ENCODE measurements at places on chromosomes 12 and 14. TPM values are rescaled to one million over a fixed set of nuclear protein-coding genes. Genes with fewer than 3 reads are reported as not detected.

GRCh38 chr14:22517117-22517720 is 71.8 kb downstream of the DAD1 start:
- H3K36me3 ChIP-seq, result no peaks in the 10 kb centered on the region
- H3K27me3 ChIP-seq, result no peaks in the 10 kb centered on the region
- peaks cover 69% of the 10 kb centered on the region for H3K4me1 ChIP-seq
- no peak for DNase-seq

DNA sequence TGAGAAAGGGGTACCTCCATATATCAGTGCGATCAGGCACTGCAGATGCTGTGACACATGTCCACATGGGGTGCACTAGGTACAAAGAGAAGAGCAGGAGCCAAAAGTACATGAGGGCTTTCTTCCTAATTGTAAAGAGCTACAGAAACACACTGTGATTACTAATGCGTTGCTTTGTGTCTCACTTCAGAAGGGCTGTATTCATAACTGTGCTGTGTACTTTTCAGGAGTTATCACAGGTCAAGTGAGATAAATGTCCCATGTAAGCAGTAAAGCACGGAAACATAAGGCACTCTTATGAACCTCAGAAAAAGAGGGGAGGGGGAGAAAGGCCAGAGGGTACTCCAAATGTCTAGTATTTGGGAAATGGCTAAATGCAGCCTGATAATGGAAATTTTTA is 10.6 kb downstream of the SPRING1 start:
- no peaks in the 10 kb centered on the region for H3K27me3 ChIP-seq
- H3K4me3 ChIP-seq, result no peak overlapping the region
- peaks cover 28% of the 10 kb centered on the region for H3K4me1 ChIP-seq
- DNase-seq, result no peak

DNA sequence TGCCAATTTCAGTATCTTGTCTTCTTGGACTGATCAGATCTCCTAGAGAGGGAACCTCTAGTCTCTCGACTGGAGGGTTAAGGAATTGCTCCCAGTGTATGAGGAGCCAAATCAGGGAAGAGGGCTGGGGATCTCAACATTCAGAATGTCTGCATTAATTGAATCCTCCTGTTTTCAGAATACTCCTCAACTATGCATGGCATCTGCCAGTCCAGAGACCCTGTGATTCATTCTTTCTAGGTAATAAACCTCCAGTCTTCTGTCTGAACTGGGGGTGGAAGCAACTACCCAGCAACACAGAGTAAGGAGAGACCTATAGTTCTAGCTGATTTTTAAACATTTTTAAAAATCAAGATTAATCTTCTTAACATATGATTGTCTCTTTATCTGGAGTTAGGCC is 92.7 kb downstream of the AKAP6 start:
- H3K27ac ChIP-seq, result no peak overlapping the region
- no peaks in the 10 kb centered on the region for H3K4me1 ChIP-seq
- H3K27me3 ChIP-seq, result no peaks in the 10 kb centered on the region
- H3K36me3 ChIP-seq, result no peaks in the 10 kb centered on the region

DNA sequence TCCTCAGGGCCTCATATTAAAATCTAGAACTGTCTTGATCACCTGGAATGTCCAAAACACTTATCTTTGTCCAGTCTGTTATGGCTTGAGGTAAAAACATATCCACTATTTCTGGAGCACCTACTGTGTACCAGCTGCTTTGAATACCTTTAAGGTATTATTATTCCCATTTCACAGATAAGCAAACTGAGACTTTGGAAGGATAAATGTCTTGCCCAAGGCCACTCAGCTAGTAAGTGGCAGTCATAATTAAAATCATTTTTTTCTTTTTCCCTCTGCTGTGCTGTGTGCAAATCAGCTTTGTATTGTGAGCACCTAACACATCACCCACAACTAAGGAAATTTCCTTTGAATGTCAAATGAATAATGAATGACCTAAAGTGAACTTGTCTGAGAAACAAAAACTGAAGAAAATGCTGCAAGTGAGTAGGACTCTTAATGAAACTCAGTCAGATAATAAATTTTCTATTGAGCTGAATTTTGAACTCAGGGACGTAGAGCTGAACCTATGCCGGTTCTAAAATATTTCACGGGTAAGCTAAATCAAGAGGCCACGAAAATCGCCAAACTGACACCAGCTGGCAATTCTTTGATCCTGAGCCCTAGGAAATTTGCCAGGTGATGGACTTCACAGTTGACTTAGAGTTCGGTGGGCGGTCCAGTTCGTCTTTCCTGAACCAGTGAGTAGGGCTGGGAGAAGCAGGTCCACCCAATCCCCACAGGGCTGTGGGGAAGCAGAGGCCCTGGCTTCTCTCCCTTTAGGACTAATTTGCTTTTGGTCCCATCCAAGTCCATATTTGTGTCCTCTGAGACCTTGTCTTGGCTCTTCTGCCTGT is 159.7 kb upstream of the PWP1 start:
- no peaks in the 10 kb centered on the region for H3K36me3 ChIP-seq
- no peak for DNase-seq
- H3K27ac ChIP-seq, result no peak overlapping the region
- H3K4me1 ChIP-seq, result no peaks in the 10 kb centered on the region
- no peaks in the 10 kb centered on the region for H3K27me3 ChIP-seq

DNA sequence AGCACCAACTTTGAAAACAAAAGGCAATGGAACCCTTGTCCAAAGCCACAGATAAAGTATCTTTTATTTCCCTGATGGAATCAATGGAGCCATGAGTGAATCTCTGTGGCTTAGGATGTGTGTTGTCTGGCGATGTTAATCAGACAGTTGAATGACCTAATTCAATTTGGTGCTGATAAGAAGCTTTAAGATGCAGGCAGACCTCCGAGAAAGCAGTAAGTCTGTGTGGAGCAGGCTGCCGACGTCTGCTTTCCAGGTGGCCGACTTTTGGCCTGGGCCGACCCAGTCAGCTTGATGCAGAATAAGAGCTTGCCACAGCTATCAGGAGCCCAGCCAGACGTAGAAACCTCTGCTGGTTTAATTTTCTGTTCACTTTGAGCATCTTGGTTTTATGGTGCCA is 21.1 kb upstream of the TMEM132C start:
- no peaks in the 10 kb centered on the region for H3K4me1 ChIP-seq
- no peak overlapping the region for H3K4me3 ChIP-seq
- H3K36me3 ChIP-seq, result no peaks in the 10 kb centered on the region
- no peak overlapping the region for H3K27ac ChIP-seq
- no peak for DNase-seq

GRCh38 chr12:38850461-38850860 is 54.9 kb downstream of the CPNE8 start:
- no peak overlapping the region for H3K4me3 ChIP-seq
- no peaks in the 10 kb centered on the region for H3K27me3 ChIP-seq
- H3K27ac ChIP-seq, result no peak overlapping the region
- DNase-seq, result no peak
- no peaks in the 10 kb centered on the region for H3K4me1 ChIP-seq
- no peaks in the 10 kb centered on the region for H3K36me3 ChIP-seq

DNA sequence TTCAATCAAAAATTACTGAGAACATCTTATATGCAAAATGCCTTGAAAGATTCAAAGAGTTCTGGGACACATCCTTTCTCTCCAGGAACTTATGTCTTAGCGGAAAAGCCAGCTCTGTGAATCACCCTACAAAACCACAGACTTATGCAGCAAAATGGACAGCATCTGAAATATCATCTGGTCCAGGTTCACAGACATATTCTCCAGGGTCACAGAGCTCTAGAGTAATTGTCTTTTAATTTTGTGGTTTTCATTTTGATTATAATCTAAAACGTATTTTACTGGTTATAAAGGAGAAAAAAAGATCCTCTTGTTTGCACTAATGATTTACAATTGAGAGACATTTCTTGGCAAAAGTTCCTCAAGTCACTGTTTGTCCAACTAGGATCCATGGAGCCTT is 246.2 kb downstream of the MSRB3 start:
- H3K36me3 ChIP-seq, result no peaks in the 10 kb centered on the region
- no peaks in the 10 kb centered on the region for H3K4me1 ChIP-seq
- H3K27ac ChIP-seq, result no peak overlapping the region

The CIPC gene
- total RNA-seq, result 32.2 TPM

The SLCO1B1 gene
- total RNA-seq, result not detected

The MDGA2 gene
- total RNA-seq, result not detected

All from stomach (tissue), 19 donors.